Central memory CD4-positive, alpha-beta T cell (primary cell): ENCODE measurements at places on chromosomes 12 and 14.

DNA sequence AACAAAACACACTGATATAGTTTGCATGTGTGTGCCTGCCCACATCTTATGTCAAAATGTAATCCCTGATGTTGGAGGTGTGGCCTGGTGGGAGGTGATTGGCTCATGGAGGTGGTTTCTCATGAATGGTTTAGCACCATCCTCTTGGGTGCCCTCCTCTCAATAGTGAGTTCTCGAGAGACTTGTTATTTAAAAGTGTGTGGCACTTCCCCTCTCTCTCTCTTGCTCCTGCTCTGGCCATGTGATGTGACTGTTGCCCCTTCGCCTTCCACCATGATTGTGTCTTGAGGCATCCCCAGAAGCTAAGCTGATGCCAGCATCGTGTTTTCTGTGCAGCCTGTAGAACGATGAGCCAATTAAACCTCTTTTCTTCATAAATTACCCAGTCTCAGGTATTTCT, 454.1 kb upstream of the DCN start:
- DNase-seq: no peak

GRCh38 chr12:4450551-4451112, 5.0 kb upstream of the FGF6 start:
- no peak for DNase-seq

DNA sequence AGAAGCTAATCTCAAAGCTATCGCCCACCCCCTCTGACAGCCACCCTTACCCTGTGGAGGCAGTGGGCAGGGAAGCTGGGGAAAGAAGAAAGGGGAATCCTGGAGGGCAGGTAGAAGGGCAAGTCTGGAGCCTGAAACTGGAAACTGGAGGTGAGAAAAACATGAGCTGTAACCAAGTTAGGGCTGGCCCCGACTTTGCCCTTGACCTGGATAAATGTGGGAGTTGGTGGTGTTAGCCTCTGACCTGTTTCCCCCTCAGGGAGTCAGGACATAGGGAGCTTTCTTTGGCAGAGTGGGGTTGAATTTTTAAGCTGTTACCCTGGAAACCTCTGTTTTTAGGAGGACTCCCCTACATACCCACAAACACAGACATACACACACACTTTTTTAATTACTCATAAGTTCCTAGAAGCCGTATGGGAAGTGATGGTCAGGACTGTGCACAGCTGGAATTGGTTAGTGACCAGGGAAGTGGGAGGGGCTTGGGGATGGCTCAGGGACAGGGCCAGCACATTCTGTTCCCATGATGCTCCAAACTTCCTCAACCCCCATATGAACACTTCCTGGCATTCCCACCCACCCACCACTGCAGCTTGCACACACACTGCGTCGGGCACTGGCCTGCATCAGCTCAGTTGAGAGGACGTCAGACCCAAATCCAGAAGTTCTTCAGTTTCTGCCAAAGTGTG, 5.0 kb upstream of the MMP19 start:
- no peak for DNase-seq

- no peak for DNase-seq
Measured at GRCh38 chr12:40286583-40286982, 61.8 kb downstream of the LRRK2 start.

GRCh38 chr14:99315197-99315596, 43.2 kb upstream of the BCL11B start:
- no peak for DNase-seq

DNA sequence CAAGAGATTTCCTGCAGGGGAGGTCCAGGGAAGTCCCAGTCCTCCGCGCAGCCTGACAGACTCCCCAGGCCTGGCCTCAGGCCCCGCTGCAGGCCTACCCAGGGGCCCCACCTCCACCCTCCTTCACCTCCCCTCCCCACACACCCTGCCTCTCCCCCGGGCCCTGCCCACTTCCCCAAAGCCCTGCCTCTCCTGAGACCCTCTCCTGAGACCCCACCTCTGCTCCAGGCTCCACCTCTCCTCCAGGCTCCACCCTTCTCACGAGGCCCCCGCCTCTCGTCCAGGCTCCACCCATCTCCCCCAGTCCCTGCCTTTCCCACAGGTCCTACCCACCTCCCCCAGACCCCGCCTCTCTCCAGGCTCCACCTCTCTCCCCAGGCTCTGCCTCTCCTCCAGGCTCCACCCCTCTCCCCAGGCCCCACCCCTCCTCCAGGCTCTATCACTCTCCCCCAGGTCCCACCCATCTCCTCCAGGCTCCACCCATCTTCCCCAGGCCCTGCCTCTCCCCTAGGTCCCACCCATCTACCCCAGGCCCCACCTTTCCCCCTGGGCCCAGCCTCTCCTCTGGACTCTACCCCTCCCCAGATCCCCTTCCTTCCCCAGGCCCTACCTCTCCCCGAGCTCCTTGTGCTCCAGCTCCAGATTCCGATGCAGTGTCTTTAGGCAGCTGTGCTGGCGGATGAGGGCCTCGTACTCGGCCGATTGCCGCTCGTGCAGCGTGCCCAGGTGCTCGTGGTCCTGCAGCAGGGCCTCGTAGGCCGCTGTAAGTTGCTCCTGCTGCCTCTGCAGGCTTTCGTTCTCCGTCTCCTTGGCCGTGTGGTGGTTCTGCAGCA, 58.8 kb upstream of the GPR68 start:
- DNase-seq: no peak

DNA sequence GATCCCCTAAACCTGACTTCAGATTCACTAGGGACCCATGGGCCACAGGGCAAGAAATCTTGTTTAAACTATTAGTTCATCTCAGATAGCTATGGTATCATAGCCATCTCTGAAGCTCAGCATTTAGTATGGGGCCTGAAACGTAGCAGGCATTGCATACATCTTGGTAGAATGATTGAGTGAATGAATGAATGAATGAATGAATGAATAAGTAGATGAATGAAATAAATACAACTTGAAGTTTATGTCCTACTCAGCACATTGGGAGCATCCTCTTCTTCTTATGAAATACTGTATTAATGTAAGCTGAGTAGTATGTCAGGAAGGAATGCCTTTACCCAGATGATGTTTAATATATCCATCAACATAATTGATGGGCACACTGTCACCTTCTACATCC, 175.4 kb upstream of the EEA1 start:
- DNase-seq: no peak

DNA sequence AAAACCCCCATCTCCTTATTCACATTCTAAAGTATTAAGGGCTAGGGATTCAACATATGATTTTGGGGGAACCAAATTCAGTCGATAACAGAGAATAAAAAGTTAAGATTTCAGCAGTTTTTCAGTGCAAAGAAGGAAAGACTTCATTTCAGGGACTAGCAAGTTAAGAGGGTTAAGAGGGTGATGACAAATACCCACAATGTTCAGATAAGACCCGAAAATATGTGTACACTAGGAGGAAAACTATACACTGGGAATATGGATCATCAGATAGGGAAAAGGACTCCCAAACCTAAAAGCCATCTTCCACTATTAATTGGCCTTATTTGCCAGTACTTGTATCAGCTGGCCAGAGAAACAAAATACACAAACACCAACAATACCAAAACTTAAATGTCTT, 824.2 kb downstream of the SLC16A7 start:
- no peak for DNase-seq

DNA sequence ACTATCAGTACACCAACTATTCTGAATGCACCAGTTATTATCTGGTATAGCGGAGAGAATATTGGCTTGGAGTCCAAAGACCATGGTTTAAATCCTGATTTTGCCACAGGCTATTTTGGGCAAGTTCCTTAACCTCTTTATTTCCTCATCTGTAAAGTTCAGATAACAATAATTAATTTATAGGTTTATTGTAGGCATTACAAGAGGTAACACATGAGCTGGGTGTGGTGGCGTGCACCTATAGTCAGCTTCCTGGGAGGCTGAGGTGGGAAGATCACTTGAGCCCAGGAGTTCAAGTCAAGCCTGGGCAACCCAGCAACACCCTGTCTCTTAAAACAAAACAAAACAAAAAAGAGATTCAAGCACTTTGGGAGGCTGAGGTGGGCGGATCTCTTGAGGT, 23.1 kb downstream of the PHLDA1 start:
- no peak for DNase-seq

GRCh38 chr12:64625243-64626077, 15.2 kb downstream of the RASSF3 start:
- DNase-seq: no peak

GRCh38 chr12:28226705-28227104, 36.4 kb downstream of the CCDC91 start:
- no peak for DNase-seq
